Stimulated activated CD4-positive, alpha-beta T cell treated with anti-CD3 and anti-CD28 coated beads, Interleukin-12 subunit alpha, Interleukin-12 subunit beta, amount 100 ng/mL, for 48 hours (primary cell): ENCODE measurements at places on chromosomes 12 and 14.

- DNase-seq: no peak
Observed at GRCh38 chr12:127716166-127716565, 550.8 kb upstream of the TMEM132C start.

DNA sequence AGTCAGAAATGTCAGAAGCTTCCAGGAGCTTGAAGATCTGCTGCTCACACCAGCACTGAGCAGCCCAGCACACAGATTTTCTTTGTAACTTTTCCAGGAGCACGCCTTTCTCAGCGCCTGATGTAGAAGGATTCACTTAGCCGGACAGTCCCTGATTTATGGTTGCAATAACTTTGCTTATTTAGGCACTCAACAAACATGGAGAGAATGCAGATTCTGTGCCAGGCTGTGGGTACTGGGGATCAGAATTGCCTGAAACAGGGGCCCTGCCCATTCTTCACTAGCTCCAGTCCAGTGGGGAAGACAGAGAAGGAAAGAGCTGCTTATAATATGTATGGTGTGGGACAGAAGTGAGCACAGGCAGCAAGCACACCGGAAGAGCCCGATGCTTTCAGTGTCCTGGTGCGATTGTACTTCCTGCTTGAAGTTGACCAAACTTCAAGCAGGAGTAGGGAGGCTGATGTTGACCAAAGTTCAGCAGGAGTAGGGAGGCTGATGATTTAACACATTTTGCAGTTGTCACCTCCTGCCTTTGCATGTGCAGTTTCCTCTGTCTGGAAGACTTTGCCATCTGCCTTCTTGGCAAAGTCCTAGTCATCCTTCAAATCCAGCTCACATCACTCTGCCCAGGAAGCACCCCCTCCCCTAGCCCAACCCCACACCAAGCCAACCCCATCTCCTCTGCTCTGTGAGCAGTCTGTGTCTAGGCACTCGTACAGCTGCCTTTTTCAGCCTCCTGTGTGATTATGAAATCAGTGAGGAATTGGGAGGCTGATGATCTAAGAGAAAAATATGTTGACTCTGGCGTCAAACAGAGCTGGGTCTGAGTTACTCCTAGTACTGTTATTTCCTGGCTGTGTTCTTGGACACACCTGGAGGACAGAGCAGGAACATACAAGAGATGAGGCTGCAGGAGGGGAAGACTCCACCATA, 12.0 kb upstream of the PRIMA1 start:
- DNase-seq: no peak

GRCh38 chr12:107458163-107458562, 227.4 kb upstream of the PWP1 start:
- DNase-seq: no peak

GRCh38 chr14:25092258-25092740, 42.4 kb upstream of the STXBP6 start:
- no peak for DNase-seq

- no peak for DNase-seq
Observed at GRCh38 chr12:114866331-114866730, 182.4 kb upstream of the TBX3 start.

- DNase-seq: no peak
Observed at GRCh38 chr14:24394275-24394674, 4.5 kb upstream of the NYNRIN start.

DNA sequence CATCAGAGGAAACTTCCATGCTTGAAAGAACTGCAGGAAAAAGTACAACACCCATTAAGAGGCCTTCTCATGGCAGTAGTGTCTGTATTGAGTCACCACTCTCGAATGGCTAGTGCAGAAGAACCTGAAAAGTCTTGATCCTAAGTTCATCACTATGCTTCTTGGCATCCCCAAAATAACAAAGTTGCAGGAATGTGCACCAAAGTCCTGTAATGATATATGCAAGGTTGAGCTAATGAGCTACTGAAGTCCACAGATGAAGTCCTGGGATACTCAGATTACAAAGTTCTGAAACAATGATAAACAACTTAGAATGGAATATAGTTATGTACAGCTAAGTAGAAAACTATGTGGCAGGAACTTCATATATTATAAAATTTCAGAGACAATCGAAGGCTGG, 545.4 kb downstream of the FOXG1 start:
- no peak for DNase-seq

GRCh38 chr12:105099356-105099755, 8.2 kb upstream of the WASHC4 start:
- no peak for DNase-seq
